Activated CD4-positive, CD25-positive, alpha-beta regulatory T cell treated with anti-CD3 and anti-CD28 coated beads, Interleukin-2, amount 50 U/mL, for 72 hours (primary cell): ENCODE measurements at places on chromosomes 12 and 14.

DNA sequence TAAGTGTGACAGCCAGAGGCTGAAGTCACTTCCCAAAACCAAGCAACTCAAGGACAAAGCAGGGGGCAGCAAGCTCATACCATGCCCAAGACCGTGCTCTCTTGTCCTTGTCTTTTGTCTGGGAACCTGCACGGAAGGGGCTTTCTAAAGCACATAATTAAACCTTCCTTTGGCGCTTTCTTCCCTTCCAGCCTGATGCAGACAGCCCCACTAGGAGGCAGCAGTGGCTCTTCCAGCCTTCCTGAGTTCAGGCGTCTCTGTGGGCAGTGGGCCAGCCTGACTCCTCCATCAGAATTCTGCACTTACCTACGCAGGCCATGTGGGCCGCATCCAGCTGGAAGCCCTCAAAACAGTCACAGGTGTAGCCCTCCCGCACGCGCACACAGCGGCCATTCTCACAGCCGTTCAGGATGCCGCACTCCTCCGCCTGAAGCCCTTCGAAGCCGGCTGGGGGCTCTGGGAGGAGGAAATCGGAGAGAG, 7.6 kb downstream of the ISCA2 start:
- no peak for DNase-seq

GRCh38 chr12:124057691-124058090, 84.7 kb downstream of the ZNF664 start:
- no peak for DNase-seq

GRCh38 chr14:67940486-67941455, 121.2 kb downstream of the RAD51B start:
- no peak for DNase-seq

GRCh38 chr12:25455696-25456095, 97.4 kb downstream of the LMNTD1 start:
- DNase-seq, result no peak

DNA sequence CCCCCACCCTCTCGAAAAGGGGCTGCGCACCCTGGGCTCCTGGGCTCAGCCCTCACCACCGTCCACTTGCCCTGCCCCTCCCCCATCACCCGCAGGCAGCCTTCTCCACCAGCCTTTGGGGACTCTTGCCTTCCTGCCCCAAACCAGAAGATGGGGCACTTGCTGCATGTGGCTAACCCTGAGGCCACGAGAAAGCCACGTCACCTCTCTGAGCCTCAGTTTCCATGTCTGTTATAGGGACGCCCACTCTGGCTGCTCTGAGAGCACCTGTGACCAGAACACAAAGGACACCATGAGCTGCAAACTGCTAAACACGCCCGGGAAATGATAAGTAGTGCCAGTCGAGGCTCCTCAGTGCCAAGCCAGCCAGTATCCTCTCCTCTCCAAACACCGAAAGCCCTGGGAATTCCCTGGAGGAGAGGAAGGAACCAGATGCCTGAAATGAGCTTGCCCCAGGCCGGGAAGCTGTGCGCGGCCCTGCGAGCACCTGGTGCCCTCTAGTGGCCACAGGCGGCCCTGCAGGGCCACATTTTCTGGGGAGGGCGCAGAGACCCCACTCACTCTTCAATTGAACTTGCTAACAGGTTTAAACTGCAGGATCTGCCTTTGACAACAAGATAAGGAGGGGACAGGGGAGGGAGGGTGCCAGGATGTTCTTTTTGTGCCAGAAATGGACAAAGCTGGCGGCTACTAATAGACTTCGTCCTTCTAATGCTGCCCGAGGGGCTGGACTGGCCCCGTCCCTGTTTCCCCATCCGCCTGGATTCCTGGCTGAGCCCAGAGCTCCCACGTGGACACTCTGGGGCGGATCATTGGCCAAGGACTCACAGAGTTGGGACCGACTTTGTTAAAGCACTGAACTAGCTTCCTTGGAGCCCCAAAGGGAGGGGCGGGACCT, 10.2 kb upstream of the SERPINA9 start:
- peak; percentile 59 for DNase-seq
